ENCODE measurements at places on chromosomes 16 and 17.

DNA sequence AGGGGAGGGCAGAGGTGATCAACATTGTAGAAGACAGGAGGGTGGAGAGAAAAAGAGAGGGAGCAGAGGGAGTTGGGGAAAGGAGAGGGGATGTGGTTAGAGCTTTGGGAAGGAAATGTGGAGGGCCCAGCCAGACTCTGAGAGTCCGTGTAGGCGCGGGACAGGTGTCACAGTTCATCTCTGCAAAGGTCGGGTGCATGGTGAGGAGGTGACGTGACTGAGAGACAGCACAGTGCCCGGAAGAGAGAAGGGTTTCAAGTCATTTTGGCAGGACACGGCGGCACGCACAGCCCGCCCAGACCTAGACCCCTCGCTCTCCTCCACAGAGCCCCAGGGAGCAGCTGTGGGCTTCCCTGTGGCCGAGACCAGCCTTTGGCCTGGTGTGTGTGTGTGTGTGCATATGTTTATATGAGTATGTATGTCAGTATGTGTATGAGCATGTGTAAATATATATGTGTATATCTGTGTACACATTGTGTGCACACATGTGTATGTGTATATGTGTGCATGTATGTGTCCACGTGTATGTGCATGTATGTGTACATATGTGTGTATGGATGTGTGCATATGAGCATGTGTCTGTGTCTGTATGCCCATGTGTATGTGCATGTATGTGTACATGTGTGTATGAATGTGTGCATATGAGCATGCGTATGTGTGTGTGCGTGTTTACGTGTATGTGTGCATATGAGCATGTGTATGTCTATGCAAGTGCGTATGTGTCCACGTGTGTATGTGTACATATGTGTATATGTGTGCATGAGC is 104.6 kb downstream of the SEC14L1 start:
- H3K36me3 ChIP-seq, result peaks cover 8% of the 10 kb centered on the region
- H3K27me3 ChIP-seq, result peaks cover 19% of the 10 kb centered on the region
- no peak overlapping the region for H3K4me3 ChIP-seq
- no peak for DNase-seq

GRCh38 chr17:64706224-64707049 is 44.3 kb upstream of the SMURF2 start:
- peaks cover 34% of the 10 kb centered on the region for H3K4me1 ChIP-seq
- peaks cover 9% of the 10 kb centered on the region for H3K36me3 ChIP-seq
- H3K4me3 ChIP-seq, result peak overlapping the region; percentile 19

GRCh38 chr17:60526726-60527125 is 684 bp upstream of the APPBP2 start:
- no peaks in the 10 kb centered on the region for H3K27me3 ChIP-seq
- peak overlapping the region; percentile 88 for H3K4me3 ChIP-seq

- H3K4me1 ChIP-seq, result no peaks in the 10 kb centered on the region
- no peak overlapping the region for H3K27ac ChIP-seq
- DNase-seq, result no peak
- H3K4me3 ChIP-seq, result no peak overlapping the region
Measured at GRCh38 chr16:55836158-55836611, 3.3 kb upstream of the CES1 start.

DNA sequence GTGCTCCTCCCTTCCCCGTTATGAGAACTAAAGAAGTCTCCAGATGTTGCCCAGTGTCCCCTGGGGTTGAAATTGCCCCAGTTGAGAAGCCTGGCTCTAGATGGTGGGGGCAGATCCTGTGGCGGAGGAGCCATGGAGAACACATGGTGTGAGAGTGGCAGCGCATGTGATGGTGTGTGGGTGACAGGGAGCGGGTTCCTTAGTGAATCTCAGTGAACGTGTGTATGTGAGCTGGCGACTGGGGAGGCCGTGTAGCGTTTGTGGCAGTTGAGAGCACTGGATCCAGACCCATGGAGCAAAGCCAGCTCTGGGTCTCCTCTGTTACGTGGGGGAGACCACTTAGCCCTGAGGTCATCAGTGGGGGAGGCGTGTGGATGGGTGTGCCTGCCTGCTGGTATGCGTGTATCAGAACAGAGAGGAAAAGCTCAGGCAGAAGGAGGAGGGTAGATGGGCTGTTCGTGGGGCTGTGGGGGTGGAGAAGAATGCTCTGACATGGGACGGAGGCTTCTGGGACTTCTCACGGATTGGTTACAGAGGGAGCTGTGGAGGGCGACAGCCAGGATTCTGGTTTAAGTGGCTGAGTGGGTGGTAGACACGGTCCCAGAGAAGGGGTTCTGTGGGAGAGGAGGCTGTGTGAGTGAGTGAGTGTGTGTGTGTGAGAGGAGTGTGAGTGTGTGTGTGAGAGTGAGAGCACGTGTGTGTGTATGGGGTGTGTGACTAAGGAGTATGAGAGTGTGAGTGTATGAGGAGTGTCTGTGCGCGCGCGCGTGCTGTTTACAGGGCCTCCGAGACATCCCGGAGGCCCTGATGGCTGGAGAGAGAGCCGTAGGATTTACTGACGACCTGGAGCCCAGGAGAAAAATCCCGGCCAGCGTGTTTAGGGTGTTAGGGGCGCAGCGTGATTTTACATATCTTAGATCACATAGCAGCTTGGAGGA is 193.8 kb downstream of the SNX29 start:
- H3K36me3 ChIP-seq, result no peaks in the 10 kb centered on the region
- H3K27ac ChIP-seq, result no peak overlapping the region
- no peaks in the 10 kb centered on the region for H3K4me1 ChIP-seq
- DNase-seq, result no peak
